Fibroblast of skin of right quadriceps (primary cell): ENCODE measurements at places on chromosomes 11 and 22.

- DNase-seq, result peak; percentile 67
These were observed 374 bp downstream of the NLRP10 start for GRCh38 chr11:7964873-7965272.

DNA sequence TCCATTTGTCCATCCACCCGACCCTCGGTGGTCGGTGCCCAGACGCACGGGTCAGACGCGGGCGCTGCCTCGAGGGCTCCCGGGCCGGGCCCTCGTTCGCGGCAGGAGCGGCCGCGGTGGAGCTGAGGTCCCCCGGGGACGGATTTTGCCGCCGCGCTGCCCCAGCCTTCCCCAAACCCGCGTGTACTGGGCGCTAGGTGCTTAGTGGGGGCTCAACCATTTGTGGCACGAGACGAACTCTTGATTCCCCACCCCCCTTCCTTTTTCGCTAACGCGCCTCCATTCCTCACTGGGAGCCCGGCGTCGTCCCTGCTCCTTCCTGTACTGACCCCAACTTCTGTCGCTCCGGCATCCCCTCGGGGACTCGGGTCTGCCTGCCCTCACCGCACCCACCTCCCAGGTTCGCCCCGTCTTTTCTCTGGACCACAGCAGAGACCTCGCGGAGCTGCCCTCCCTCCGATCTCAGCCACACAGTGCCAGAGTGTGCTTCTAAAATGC lies 789 bp upstream of the CBX7 start:
- DNase-seq, result no peak

- no peak for DNase-seq
These were observed 96.3 kb downstream of the C11orf65 start for GRCh38 chr11:108370990-108371389.

DNA sequence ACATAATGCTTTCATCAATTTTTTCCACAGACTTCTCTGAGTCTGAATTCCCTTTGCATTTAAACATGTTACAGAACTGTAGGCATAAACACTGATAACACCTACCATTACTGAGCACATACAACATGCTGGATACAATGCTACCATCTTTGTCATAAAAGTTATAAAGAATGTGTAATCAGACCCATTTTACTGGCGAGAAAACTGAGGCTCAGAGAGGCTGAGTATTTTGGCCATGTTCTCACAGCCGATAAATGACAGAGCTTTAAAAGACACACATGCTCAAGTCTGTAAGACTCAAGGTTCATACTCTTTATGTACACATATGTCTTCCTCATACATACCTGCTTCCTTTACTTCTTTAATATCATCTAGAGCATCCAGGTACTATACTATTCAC lies 2.6 kb downstream of the RRAS2 start:
- no peak for DNase-seq

- no peak for DNase-seq
These were observed 1.7 kb downstream of the MRGPRD start for GRCh38 chr11:68978931-68979594.

- no peak for DNase-seq
These were observed 930.7 kb downstream of the BRD1 start for GRCh38 chr22:48896766-48897644.

DNA sequence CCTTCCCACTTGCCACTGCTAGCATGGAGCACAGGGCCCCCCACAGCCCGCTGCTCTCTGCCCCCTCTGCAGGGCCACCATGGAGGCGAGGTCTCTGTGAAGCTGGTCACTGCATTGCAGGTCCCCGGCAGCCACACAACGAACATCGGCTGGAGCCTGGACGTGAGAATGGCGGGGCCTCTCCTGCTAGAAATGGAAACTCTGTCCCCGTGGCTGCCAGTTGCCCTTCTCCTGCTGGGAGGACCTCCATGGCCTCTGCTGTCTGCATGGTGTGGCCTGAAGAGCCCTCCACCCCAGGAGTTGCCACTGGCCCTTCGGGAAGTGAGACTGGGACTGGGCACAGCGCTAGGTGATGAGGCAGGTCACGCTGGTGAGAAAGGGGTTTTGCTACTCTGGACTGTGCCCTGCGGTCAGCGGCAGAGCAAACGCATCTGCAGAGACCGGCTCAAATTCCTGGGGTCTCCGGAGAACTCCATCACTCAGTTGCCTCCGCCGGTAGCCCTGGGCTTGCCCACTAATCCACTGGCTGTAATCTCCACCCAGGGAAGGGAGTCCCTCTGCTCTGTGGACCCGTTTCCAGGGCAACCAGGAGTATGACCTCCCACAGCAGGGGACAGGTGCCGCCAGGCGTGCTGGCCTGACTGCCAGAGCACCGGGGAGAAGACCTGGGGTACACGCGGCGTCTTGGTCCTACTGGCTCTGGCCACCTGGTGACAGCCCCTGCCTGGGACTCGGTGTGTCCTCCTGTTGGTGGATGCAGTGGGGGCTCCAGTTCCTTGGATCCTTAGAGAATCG lies 806.3 kb downstream of the BRD1 start:
- no peak for DNase-seq

DNA sequence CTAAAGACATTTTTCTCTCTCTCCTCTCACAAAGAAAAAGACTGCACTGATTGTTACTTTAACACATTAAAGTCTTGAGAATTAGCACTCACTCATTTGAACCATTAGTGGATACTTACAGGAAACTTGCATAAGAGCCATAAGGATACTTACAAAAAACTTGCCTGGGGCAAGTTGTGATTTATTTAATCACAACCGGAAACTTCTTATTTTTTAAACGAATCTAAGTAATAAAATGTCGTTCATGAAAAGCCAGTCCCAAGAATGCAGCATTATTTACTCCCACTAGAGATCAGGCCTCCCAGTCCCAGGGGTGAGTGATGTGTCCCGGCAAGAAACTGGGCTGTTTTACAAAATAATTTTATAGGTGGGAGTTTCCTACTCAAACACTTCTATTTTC lies 59.3 kb upstream of the TTC12 start:
- no peak for DNase-seq
